H9 (cell line): ENCODE measurements at places on chromosomes 7 and 10.

- no peak for DNase-seq
These were observed 23.7 kb downstream of the NMT2 start for GRCh38 chr10:15144788-15145187.

- peak; percentile 71 for DNase-seq
These were observed 2.0 kb downstream of the HOXA11 start for GRCh38 chr7:27182861-27183681.

DNA sequence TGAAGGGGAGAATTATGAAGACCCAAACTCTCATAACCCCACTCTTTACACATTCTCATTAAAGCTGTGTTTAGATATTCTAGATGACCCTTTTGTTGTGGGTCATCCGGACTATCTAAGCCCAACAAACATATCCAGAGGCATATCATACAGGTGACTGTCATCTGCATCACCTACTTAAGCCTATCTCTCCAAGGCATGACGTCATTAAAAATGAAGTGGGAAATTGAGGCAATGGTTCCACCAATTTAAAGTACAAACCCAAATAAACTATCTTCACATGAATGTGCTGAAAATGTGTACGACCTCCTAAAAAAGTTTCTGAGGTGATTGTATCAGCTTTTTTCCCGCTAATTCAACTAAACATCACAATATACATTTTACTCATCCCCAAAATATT lies 4.5 kb upstream of the RALA start:
- DNase-seq, result no peak

DNA sequence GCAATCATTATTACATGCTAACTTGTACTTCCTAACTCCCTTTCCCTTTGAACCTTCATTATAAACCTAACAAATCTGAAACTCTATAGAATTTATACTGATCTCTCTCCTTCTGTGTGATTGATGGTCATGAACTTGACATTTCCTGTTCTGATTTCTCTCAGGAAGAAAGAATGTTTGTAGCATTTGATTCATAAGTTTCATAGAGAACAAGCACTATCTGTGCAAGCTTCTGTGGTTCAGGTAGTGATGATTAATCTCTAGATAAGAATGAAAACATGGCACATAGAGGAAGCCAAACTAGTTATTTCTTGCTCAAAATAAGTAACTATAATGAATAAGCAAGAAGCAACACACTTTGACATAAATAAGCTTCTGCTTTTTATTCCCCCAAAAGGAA lies 34.2 kb downstream of the TFPI2 start:
- DNase-seq, result no peak

GRCh38 chr10:87613751-87614150 lies 45.9 kb upstream of the PAPSS2 start:
- no peak for DNase-seq

DNA sequence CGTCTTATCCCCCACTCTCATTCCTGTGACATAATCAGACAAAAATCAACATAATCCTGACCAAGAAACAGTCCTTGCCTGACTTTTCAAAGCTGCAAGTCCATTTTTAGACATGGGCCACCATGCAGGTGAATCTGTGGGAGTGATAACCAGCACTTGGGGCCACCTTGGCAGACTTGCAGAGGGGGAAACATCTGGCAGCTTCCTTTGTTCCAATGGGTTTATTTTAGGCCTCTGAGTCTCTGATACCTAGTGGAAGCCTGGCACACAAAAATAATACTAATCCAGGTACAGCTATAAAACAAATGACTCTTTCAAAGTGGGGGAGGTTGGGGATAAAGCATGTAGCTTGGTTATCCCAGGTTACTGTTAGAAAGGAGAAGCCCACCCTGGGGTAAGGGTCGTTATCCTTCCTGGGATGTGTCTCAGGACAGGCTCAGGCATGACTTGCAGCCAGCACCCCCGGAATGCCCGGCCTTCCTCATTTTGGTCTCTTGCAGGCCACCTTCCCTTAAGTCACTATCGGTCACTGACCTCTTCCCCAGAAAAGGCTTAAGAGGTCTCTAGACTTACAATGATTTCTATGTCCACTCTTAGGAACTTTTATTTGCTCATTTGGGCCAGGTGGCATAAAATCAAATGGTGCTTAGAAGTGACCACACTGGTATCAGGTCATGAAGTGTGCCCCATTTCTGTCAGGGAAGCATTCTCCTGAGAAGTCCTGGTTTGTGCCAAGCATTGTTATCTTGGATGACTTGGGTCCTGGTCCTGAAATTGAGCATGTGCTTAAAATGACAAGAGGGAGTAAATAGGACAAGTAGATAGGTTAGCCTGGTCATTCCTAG lies 37.6 kb downstream of the EEPD1 start:
- no peak for DNase-seq
